ENCODE measurements at places on chromosomes 12 and 14.
A peak's percentile ranks its signal among the peaks of the same experiment; 100 is the strongest.

- DNase-seq: peak; percentile 66
Measured at GRCh38 chr12:95700316-95700785, 90.2 kb downstream of the NTN4 start.

GRCh38 chr14:92540472-92541048 lies 27.0 kb downstream of the RIN3 start:
- DNase-seq: no peak

GRCh38 chr12:102691773-102692555 lies 211.6 kb upstream of the IGF1 start:
- no peak for DNase-seq

- DNase-seq: no peak
Measured at GRCh38 chr14:84071061-84071460, 1458.9 kb upstream of the FLRT2 start.

DNA sequence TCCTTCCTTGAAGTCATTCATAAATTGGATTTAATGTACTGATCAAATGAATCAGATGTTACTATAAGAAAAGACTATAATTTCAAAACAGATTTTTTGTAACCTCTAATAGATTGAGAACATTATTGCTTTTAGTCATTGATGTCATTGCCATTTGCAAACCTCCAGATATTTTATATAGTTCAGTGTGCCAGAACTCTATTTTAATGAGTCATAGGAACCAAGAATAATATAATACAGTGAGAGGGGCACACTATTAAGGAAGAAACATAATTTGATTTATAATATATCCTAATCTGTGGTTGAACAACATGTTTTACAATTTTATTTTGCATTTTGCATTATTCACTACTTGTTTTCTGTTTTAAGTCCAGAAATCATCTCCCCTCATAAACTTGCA lies 78.0 kb downstream of the LRRC9 start:
- no peak for DNase-seq

- DNase-seq: no peak
Measured at GRCh38 chr14:37436519-37436918, 158.5 kb downstream of the FOXA1 start.

GRCh38 chr14:69667938-69668335 lies 56.5 kb downstream of the SUSD6 start:
- DNase-seq: no peak

- peak; percentile 68 for DNase-seq
Measured at GRCh38 chr14:99884834-99885648, 91.8 kb downstream of the EML1 start.

DNA sequence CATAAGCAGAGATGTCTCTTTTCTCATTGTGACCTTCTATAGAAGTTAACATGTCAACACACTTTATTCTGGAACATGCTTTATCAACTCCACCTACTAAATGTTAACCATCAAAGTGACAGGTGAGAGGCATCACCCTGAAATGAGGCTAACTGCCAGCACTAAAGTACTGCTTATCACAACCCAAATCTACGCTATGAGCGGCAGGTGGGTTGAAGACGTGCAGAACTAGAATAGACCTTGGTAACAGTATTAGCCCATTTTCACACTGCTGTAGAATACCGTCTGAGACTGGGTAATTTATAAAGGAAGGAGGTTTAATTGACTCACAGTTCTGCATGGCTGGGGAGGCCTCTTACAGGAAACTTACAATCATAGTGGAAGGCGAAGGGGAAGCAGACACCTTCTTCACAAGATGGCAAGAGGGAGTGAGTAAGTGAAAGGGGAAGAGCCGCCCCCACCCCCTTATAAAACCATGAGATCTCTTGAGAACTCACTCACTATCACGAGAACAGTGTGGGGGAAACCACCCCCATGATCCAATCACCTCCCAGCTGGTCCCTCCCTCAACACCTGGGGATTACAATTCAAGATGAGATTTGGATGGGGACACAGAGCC lies 359.0 kb downstream of the SEC23A start:
- DNase-seq: no peak

DNA sequence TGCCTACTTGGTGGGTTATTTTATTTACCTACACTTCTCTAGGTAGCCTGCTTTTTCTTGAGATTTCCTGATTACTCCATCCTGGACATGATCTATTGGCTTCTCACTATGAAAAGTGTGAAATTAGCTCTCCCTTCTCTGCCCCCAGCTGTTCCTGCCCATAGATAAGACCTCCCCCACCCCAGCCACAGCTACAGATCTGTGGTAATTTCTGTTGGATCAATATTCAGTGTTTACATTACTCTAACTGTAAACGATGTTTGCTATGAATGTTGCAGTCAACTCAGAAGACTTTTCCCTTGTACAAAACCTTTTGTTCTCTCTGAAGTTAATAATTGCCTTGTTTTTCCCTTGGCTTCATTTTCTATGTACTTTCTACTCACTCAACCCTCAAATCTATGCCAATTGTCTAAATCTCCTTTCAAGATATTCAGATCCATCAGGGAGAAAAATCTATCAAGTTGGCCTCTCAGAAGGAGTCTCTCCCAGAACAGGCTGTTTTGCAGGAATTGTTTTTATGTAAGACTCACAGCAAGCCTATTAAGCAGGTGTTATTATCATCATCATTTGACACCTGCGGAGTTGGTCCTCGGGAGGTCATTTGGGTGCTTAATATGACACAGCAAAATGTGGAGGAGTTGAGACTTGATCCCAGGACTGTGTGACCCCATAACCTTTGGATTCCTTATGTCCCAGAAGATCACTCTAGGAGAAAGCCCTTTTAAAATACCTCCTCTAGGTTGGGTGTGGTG lies 227.4 kb downstream of the SUDS3 start:
- DNase-seq: no peak

Data from GM13976 (cell line).